ENCODE measurements at places on chromosomes 2 and 18.

GRCh38 chr18:23391156-23391555 is 61.9 kb upstream of the RIOK3 start:
- H3K27ac ChIP-seq, result no peak overlapping the region
- H3K4me3 ChIP-seq, result no peak overlapping the region
- no peaks in the 10 kb centered on the region for H3K36me3 ChIP-seq
- H3K27me3 ChIP-seq, result no peaks in the 10 kb centered on the region

DNA sequence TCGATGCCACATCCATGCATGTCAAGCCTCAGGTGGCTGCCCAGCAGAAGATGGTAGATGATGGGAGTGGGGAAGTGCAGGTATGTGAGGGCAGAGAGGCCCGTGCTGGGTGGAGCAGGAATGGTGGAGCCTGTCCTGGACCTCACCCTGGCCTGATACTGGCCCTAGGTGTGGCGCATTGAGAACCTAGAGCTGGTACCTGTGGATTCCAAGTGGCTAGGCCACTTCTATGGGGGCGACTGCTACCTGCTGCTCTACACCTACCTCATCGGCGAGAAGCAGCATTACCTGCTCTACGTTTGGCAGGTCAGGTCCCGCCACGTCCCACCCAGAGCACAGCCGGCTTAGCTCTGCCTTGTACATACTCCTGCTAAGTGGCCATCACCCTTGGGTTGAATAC is 13.0 kb downstream of the VIL1 start:
- peaks cover 3% of the 10 kb centered on the region for H3K4me1 ChIP-seq
- no peaks in the 10 kb centered on the region for H3K27me3 ChIP-seq
- H3K27ac ChIP-seq, result no peak overlapping the region
- no peak for DNase-seq

DNA sequence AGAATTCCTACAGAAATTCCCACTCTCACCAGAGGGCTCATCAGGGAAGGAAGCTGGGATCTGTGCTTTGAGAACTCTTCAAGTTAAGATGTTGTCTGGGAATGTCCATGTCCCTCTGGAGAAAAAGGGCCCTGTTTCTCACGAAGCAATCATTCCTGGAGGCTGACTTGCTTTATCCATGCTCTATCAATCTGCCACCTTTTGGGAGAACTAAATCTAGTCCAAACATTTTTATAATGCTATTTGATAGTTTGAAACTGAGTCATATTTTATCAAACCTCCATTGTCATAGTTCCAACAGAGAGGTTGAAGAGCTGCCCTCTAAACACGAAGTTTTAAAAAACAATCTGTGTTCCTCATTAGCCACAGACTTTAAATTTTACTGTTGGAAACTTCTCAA is 219.2 kb downstream of the MTX2 start:
- H3K4me1 ChIP-seq, result peaks cover 10% of the 10 kb centered on the region
- DNase-seq, result no peak
- no peak overlapping the region for H3K4me3 ChIP-seq
- no peaks in the 10 kb centered on the region for H3K36me3 ChIP-seq

DNA sequence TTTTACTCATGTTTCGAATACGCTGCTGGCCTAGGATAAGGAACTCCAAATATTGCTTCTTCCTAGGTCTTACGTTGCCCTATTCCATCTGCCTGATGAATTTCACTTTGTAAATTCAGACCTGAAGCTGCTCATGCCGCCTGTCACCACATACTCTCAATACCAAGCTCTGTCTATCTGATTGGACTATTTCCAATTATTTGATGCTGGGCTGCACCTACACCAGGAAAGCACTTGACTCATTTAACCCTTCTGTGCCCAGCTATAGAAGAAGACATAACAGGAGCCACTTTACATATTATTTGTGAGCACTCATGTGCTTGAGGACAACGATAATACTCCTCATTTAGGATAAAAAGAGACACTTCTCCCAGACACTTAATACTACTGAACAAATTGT is 1293.9 kb upstream of the LRRTM1 start:
- H3K4me1 ChIP-seq, result no peaks in the 10 kb centered on the region
- H3K27ac ChIP-seq, result no peak overlapping the region
- no peaks in the 10 kb centered on the region for H3K27me3 ChIP-seq

DNA sequence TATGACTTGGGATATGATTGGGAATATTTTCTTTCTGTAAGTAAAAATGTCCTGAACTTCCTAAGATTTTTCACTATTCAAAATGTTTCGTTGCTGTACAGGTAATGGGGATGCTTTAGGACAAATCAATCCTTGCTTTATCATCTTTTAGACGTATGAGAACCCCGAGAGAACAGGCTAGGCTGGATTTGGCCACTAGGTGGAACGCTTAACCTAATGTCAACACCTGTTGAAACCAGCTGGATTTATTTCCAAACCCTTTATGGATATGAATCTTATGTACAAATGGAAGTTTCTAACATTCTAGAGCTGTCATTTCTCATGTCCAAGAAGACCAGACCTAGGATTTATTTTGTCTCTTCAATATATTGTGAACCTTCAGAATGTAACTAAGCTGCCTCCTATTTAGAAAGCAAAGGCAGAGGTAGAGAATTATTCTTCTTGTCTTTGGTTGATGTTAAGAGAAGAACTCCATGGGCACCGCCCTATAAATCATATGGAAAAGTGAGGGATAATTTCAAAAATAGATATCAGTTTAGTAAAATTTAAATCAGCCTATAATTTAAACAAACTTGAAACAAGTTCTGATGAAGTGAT is 96.7 kb downstream of the PMAIP1 start:
- no peak overlapping the region for H3K4me3 ChIP-seq
- no peaks in the 10 kb centered on the region for H3K27me3 ChIP-seq
- H3K27ac ChIP-seq, result no peak overlapping the region
- no peaks in the 10 kb centered on the region for H3K4me1 ChIP-seq

DNA sequence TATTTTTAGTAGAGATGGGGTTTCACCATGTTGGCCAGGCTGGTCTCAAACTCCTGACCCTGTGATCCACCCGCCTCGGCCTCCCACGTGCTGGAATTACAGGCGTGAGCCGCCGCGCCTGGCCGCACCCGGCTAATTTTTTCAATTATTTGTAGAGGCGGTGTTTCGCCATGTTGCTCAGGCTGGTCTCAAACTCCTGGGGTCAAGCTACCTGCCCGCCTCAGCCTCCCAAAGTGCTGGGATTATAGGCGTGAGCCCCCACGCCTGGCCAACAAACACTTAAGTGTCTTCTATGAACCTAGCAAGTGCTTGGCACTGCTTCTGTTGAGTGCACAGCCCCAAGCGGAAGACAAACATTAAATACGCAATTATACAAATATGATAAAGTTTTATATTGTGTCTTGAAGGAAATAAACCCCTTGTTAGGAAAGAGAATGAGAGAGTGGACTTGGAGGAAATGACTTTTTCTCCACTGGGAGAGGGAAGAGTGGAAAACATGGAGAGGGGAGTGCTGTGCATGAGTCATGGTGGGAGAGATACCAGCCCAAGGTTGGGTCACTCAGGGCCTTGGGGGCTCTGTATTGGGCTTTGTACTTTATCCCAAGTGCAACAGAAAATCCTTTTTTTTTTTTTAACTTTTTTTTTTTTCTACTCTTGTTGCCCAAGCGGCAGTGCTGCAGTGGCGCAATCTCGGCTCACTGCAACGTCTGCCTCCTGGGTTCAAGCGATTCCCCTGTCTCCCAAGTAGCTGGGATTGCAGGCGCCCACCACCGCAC is 41.4 kb upstream of the ACTR2 start:
- no peaks in the 10 kb centered on the region for H3K27me3 ChIP-seq
- DNase-seq, result no peak
- no peak overlapping the region for H3K27ac ChIP-seq
- H3K4me3 ChIP-seq, result no peak overlapping the region
- H3K36me3 ChIP-seq, result no peaks in the 10 kb centered on the region
- H3K4me1 ChIP-seq, result no peaks in the 10 kb centered on the region

GRCh38 chr2:212892193-212892592 is 259.2 kb downstream of the IKZF2 start:
- DNase-seq, result peak; percentile 20
- H3K4me1 ChIP-seq, result no peaks in the 10 kb centered on the region
- H3K4me3 ChIP-seq, result no peak overlapping the region
- no peaks in the 10 kb centered on the region for H3K36me3 ChIP-seq
- H3K27me3 ChIP-seq, result no peaks in the 10 kb centered on the region

DNA sequence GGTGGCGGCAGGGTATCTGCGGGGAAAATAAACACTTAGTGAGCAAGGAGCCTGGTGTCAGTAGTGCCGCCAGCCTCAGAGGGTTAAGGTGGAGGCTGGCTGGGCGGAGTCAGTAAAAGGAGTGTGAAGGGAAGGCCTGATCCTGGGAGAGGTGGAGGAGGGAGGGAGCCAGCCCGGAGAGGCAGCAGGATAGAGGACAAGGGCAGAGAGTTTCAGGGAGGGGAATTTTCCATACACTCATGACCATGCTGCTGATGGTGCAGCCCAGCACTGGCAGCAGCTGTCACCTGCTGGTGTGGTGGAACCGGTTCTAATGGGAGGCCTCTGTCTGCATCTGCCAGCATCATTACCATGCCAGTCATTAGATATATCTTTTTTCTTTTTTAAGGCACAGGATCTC is 2.0 kb upstream of the TEX44 start:
- no peak overlapping the region for H3K27ac ChIP-seq
- H3K36me3 ChIP-seq, result no peaks in the 10 kb centered on the region
- no peaks in the 10 kb centered on the region for H3K4me1 ChIP-seq
- H3K4me3 ChIP-seq, result no peak overlapping the region
- no peak for DNase-seq
- H3K27me3 ChIP-seq, result no peaks in the 10 kb centered on the region

DNA sequence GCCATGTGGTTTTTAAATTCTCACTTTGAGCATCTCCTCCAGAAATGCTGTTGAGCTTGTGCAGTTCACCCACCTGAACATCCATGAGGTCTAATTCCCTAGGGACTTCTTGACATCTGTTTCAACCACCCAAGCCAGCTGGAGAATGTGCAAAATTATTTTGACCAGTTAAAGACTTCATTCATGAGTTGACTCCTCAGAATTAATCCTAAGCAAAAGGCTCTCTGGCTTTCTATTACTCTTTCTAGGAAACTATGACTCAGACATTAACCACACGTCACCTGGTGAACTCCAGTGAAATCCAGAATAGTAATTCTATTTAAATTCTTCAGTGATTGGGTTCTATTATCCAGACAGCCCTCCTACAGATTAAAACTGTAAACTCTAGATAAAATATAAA is 247.5 kb downstream of the NBAS start:
- no peak overlapping the region for H3K27ac ChIP-seq
- no peaks in the 10 kb centered on the region for H3K4me1 ChIP-seq
- no peak overlapping the region for H3K4me3 ChIP-seq
- H3K36me3 ChIP-seq, result no peaks in the 10 kb centered on the region
- no peaks in the 10 kb centered on the region for H3K27me3 ChIP-seq
- no peak for DNase-seq

- H3K27me3 ChIP-seq, result no peaks in the 10 kb centered on the region
- H3K4me1 ChIP-seq, result no peaks in the 10 kb centered on the region
- H3K36me3 ChIP-seq, result no peaks in the 10 kb centered on the region
- H3K4me3 ChIP-seq, result no peak overlapping the region
- no peak overlapping the region for H3K27ac ChIP-seq
Measured at GRCh38 chr2:60385648-60386047, 167.8 kb downstream of the BCL11A start.

GRCh38 chr2:219509780-219510511 is 4.3 kb upstream of the ASIC4 start:
- H3K27ac ChIP-seq, result no peak overlapping the region
- H3K4me3 ChIP-seq, result no peak overlapping the region
- no peaks in the 10 kb centered on the region for H3K36me3 ChIP-seq
- H3K27me3 ChIP-seq, result no peaks in the 10 kb centered on the region
- peaks cover 20% of the 10 kb centered on the region for H3K4me1 ChIP-seq
- peak; percentile 79 for DNase-seq

DNA sequence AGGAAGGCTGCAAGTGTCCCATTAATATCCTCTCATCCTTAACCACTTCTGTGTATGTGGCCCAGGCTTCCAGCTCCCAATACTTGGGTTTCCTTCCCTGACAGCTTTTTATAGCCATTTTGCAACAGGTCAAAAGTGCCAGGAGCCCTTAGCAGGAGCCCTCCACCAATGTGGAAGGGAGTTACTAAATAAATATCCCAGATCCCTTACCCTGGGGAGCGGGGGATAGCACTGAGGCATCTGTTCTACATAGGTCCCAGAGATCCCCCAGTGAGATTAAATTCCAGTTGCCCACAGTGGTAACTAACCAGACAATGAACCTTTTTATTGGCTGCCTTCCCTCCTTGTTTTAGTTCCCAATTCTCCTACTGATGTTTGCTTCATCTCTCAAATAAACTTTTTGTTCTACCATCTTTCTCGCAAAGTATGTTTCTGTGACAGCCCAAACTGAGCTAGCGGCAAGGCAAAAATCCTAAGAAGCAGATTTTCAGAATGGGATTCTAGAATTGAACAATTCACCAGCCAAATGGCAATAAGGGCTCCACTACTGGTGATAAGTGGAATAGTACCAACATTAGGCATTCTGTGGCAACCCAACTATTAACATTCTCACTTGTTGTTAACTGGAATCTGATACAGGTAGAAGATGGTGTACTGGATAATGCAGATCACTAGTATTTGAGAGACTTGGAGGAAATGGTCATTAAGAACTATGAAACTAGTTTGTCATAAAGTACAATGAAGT is 83.9 kb upstream of the MAPRE2 start:
- no peaks in the 10 kb centered on the region for H3K4me1 ChIP-seq
- DNase-seq, result no peak

DNA sequence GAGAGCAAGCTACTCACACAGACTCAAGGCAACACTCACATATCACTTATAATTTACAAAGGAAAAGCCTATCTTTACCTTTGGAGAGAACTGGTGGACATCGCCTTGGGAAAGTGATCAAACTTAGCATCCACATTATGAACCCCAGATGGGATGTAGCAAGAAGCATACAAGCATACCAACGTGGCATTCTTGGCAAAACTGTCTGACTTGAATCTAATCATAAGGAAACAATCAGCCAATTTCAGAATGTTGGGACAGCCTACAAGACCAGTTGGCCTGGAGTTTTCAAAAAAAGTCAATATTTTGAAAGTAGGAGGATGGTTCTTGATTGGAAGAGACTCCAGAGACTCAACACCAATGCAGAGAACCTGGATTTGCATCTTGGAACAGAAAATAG is 79.1 kb upstream of the PMAIP1 start:
- H3K4me1 ChIP-seq, result no peaks in the 10 kb centered on the region
- no peaks in the 10 kb centered on the region for H3K27me3 ChIP-seq
- H3K36me3 ChIP-seq, result no peaks in the 10 kb centered on the region
- DNase-seq, result no peak

Measured in testis (tissue), 5 donors.